Skin of body (tissue), 3 donors: ENCODE measurements at places on chromosomes 3 and 15. TPM values are rescaled to one million over a fixed set of nuclear protein-coding genes. Genes with fewer than 3 reads are reported as not detected.

GRCh38 chr15:73901126-73901810 is 25.0 kb upstream of the LOXL1 start:
- DNase-seq = no peak

- no peak for DNase-seq
Measured at GRCh38 chr3:152396867-152397266, 128.1 kb downstream of the MBNL1 start.

DNA sequence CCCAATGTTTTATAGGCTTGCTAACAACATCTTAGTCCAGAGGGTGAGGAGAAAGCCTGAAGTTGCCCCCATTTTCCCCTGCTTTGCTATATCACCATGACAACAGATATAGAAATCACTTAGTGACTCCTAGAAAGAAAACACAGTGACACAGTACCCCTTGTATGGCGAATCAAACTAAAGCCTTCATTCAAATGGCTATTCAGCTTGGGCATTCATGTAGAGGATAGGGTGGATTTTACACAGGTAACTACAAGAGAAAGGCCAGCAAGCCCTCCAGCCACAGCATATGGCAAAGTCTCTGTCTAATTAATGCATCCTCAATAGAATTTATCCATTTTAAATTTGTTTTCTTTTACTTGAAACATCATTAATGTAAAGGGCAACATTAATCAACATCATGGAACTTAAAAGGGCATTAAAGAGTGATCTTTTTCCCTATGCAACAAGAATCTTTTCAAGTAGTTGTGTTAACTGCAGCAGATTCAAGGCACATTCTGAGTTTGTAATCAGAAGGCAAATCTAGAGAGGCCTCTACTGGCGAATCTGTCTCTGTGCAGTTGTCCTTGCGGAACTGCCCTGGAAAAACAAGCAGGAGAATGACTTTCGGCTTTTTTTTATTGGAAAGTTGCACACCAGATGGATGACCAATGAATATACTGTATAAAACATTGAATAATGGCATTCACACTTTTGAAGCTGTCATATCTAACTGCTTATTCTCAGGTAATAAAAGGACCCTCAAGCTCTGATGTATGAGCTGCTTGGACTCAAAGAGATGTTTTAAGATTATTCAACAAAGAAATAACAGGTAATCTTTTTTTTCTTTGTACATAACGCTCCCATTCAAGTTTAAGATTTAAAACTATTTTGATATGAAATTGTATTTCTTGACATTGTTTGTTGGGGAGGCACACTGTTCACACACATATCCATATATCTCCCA is 621.7 kb upstream of the AGTR1 start:
- peak; percentile 50 for DNase-seq

Gene RAB6B
- total RNA-seq = 1.8 TPM

Gene GRIP2
- total RNA-seq = 2.4 TPM
